GM04503 (cell line): ENCODE measurements at places on chromosomes 1 and 21.

DNA sequence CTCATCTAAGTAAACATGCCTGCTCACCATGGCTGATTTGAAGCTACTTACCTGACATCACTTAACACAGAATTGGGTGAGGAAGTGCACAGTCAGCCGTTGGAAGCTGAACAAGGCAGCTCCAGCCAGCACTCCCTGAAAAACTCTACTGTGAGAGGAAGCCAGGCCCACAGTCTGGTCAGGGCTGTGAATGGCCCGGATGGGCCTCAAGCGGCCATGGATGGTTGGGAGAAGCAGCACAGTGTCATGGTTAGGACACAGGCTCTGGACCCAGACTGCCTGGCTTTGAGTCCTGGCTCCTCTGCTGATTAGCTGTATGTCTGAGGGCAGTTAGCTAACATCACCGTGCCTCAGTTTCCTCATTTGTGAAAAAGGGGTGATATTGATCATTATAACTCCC, 267.8 kb downstream of the GRIK3 start:
- DNase-seq: no peak

DNA sequence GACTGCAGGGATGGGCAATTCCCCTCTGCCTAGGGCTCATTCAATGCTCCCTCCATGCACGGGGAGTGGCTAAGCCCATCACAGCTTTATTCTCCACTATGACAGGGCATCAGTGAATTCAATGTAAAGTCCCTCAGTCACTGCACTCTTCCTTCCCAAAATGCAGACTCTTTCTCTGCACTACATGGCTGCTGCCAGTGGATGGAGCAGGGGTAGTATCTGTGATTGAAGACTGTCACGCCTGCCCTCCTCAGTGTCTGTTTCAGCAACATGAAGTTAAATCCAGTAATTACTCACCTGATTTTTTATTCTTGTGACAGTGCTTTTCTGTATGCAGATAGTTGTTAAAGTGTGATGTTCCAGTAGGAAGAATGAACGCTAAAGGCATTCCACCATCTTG, 1323.2 kb downstream of the AMY1C start:
- no peak for DNase-seq

- no peak for DNase-seq
Observed at GRCh38 chr1:30485072-30485471, 238.3 kb downstream of the MATN1 start.

DNA sequence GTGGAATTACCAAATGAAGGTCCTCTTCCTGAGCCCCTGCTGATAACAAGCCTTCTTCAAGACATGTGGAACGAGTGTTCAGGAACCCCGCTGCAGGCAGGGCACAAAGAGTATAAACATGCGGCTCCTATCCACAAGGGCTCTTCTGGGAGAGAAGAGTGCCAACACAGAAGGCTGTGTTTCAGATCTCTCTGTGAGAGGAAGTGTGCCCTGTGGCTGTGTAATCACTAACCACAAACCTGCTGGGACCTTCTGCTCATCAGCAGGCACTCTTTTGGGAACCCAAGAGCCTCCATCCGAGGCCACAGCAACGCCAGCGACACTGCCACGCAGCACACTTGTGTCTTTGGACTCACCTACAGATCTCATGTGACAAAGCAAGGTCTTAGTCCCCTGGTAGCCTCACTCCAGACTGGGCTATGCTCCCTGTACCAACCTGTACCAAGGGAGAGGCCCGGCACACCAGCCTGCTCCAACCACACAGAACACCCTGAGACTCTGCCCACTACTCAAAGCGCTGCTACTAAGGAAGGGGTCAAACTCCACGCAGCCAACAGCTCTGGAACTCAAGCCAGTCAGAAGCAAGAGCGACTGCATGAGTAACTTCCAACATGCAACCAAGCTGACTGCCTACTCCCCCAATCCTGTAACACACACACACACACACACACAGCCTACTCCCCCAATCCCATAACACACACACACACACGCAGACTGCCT, 7.8 kb downstream of the PTTG1IP start:
- DNase-seq: no peak

- no peak for DNase-seq
Observed at GRCh38 chr1:172938681-172939080, 112.1 kb downstream of the TNFSF18 start.

- no peak for DNase-seq
Observed at GRCh38 chr1:184889166-184889565, 85.1 kb downstream of the NIBAN1 start.

DNA sequence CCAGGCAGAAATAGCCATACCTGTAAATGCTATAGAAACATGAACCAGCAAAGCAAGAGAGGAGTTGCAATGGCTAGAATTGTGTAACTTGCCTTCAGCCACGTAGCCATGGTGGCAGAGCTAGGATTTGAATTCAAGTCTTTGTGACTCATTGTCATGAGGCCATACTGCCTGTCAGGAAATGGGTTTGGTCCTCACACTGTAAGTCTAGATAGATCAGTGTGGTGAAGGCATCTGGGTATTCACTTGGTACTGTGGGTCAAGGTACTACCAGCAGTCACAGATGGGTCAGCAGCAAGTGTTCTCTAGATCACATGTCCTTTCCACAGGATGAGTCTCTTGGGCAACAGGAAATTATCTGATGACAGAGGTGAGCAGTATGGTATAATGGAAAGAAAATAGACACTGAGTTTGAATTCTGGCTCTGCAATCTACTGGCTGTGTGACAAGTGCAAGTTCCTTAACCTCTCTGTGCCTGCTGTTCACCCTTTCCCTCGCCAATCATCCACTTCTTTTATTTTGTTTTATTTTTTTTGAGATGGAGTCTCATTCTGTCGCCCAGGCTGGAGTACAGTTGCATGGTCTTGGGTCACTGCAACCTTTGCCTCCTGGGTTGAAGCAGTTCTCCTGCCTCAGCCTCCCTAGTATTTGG, 36.9 kb downstream of the FGGY start:
- DNase-seq: no peak

DNA sequence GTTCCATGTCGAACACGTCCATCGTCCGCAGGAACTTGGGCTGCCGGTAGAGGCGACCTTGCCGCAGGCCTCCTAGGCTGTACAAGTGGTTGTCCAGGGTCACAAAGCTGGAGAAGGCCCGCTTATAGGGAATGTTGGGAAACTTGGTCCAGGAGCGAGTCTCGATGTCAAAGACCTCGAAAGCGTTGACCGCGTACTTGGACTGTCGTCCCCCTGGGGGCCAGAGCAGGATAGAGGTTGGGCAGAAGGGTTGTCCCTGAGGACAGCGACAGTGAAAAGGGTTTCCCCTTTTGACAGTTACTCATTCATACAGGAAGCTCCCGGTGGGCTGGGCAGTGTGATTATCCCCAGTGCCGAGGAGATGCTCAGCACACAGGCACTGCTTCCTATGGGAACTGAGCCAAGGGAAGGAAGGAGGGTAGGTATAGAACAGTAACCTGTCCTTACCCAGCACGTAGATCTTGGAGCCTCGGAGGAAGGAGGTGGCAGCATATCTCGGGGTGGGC, 17.5 kb downstream of the KLHDC8A start:
- DNase-seq: no peak

GRCh38 chr1:46183079-46183847, 7.0 kb upstream of the P3R3URF start:
- DNase-seq: peak; percentile 90

- no peak for DNase-seq
Observed at GRCh38 chr1:213008564-213008963, 7.1 kb downstream of the ANGEL2 start.
